Stimulated activated CD8-positive, alpha-beta memory T cell treated with anti-CD3 and anti-CD28 coated beads, Interleukin-4, amount 100 ng/mL, for 1 hour (primary cell): ENCODE measurements at places on chromosomes 3 and 15.

DNA sequence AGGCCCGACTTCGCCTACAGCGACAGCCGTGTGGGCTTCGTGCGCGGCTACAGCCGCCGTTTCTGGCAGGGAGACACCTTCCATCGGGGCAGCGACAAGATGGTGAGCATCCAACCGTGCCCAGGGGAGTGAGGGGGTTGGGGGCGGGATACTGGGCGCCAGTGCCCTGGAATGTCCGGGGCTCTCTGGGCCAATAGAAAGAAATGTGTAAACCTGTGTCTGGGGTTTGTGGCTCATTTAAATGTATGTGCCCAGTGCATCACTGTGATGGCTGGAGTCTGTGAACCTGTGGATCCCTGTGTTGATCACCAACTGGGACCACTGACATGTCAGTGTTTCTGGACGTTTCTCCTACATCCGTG lies 423 bp downstream of the CHAC1 start:
- no peak for DNase-seq

DNA sequence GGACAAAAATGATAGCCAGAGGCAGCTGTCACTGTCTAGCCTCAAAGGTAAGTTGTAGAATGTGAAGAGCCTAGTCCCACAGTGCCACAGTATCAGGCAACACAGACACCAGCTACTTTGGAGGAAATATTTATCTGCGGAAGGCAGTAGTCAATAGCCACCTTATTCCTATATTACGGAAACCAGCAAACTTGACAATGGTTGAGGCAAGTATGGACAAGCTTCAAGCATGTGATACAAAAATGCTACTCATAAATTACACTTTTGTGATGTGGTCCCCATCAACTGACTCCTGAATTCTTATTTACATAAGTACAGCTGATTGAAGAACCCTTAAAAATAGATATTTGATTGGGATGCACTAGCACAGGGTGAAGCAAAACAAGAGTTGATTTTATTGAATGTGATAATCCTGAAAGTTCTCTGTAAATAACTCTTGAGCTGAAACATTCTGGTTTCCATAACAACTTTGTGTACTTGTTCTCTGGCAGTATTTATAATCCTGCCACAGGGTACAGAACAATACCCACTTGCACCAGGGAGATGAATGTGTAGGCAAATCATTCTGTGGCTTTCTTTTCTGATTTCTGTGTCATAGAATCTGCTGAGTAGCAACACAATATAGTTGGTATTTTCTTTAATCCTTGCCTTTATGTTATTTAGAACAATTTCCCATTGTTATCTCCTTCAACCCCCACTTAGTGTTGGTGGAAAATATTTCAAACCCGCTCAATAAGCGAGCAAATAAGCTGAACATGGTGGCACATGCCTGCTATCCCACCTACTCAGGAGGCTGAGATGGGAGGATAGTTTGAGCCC lies at the start of gene ANKUB1:
TSS of gene ANKUB1 (minus strand) at position 103 of the 819 bp plus-strand sequence. CDS start 188 bp downstream, outside the sequence.
- DNase-seq: no peak

- no peak for DNase-seq
Measured at GRCh38 chr15:69997161-69997485, 100.6 kb downstream of the TLE3 start.

GRCh38 chr15:45343258-45343860 lies 35.0 kb downstream of the GATM start:
- DNase-seq: no peak

DNA sequence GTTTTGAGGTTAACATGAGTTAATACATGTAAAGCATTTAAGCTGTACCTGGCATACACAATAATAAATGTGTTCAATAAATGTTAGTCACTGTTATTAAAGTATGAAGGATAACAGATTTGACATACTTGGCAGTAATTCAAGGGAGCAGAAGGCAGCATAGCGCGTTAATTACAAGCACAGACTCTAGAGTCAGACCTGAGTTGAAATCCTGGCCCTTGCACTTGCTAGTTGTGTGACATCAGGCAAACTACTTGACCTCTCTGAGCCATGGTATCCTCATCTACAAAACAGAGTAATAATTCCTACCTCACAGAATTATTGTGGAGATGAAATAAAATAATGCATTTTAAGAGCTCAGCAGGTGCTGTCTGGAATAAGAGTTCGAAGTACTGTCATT lies 5.4 kb downstream of the IFT122 start:
- DNase-seq: no peak

GRCh38 chr15:35306361-35306981 lies 221.4 kb upstream of the NANOGP8 start:
- no peak for DNase-seq

GRCh38 chr3:60669636-60670035 lies 581.6 kb downstream of the FHIT start:
- no peak for DNase-seq

- DNase-seq: no peak
Measured at GRCh38 chr3:79521221-79521848, 246.5 kb downstream of the ROBO1 start.

- DNase-seq: no peak
Measured at GRCh38 chr3:75906555-75907112, 121.3 kb upstream of the ZNF717 start.

- no peak for DNase-seq
Measured at GRCh38 chr3:157444797-157445184, 8.1 kb downstream of the PTX3 start.

DNA sequence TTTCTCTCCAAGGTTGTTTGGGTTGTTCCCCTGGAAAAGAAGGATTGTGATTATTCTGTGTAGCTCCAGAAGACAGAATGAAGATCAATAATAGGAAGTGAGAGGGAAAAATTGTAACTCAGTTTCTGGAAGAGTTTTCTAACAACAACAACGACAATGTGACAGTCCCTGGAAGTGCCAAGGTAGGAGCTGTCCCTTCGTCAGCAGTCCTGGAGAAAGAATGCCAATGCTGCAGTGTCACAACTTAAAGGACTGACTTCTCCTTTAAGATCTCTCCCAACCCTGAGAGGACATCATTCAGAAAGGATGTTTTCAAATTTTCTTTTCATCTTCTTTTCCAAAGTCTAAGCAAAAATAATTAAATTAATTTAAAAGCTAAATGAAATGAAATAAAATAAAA lies 136.4 kb upstream of the GAP43 start:
- DNase-seq: no peak

DNA sequence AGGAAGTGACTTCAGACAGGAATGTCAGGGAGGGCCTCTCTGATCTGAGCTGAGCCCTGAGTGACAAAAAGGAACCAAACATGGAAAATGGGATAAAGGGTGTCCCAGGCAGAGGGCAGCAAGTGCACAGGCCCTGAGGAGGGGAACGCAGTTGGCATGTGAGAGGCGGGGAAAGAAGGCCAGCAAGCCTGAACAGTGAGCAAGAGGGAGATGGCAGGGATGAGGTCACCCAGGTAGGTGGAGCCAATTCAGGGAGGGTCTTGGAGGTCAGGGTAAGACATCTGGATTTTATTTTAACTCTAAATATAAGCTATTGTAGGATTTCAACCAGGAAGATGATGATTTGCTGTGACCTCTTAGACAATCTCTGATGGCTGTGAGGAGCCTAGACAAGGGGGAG lies 167.7 kb downstream of the LRTM1 start:
- no peak for DNase-seq

DNA sequence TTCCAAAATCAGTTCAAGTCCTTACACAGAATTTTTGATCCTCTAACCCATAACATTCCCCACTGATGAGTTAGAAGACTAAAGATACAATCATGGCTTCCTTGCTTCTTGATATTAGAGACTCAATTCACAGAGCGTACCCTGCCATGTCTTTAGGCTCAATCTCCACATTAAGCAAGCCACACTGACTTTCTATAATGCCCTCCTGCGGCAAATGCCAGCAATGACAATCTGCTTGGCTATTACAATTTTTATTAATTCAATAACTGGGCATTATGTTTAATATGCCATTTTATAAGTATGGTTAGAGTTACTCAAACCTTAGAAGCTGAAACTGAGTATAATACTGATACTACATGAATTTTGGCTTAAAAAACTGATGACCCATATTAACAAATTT lies 479.7 kb upstream of the NR2F2 start:
- no peak for DNase-seq

DNA sequence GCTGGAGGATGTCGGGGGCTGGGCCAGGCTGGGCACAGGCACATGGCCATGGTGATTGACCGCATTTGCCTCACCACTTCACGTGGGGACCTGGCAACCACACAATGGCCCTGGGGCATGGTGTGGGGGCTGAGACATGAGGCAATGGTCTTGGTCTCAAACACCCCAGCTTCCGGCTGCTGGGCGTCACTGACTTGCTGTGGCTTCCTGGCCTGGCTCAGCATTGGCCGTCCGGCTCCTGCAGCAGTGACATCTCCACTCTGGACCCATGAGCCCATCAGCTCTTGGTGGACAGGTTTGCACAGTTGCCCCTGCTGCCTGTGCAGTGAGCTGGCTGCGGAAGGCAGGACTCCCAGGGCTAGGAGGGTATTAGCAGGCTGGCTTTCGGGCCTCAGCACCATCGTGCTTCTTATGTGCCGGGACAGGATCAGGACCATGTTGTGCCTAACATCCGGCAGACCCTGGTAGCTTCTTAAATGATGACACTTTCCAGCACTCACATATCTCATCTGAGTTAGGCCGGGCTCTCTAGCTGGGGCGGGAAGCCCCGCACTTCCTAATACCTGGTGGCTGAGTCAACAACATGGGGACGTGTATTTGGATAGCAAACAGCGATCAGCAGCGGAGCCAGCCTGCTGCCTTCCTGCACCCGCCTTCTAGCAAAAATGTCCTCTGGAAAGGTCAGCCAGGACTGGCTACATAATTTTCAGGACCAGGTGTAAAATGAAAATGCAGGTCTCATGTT lies 34.1 kb downstream of the ZNF710 start:
- DNase-seq: no peak

DNA sequence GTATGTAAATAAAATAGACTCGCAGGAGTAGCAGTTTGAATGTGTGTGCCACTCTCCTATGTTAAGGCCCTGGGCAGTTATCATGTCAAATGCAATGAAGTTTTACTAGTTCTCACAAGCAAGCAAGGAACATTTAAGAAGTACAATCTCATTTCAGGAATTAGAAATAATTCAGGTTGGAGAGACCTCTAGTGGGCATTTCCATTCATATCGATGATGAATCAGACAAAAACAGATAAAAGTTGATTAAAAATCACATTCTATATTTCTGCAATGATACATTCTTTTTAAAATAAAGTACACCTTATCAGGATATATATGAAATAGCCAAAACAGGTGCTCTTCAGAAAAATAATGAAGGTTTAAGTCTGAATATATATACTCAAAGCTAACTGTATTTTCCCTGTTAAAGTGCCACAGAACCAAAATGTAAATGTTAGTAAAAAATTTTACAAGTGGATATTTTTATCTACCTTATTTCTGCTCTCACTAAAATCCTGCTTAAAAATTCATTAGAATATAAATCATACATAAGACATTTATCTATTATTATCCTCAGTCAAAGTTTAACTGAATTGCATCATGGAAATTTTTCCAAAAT lies 492.4 kb upstream of the FRG2C start:
- DNase-seq: no peak

GRCh38 chr3:13278783-13279531 lies 141.2 kb downstream of the NUP210 start:
- DNase-seq: no peak

GRCh38 chr15:57758560-57758959 lies 52.0 kb downstream of the POLR2M start:
- DNase-seq: no peak

DNA sequence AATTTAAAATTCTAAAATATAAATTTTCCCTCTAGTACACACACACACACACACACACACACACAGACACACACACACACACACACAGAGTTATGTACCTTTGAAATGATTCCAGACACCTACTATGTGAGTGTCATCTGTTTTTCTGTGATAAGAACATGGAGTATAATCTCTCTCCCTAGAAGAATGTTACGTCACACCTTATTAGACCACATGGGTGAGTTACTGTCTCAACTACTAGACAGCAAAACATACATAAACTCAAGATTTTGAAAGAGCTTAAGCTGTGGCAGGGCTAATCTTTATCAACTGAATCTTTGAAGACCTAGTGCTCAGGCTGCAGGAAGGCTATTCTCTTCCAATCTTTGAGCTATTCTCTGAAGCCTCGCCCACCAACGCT lies 385.9 kb upstream of the BCHE start:
- DNase-seq: no peak

DNA sequence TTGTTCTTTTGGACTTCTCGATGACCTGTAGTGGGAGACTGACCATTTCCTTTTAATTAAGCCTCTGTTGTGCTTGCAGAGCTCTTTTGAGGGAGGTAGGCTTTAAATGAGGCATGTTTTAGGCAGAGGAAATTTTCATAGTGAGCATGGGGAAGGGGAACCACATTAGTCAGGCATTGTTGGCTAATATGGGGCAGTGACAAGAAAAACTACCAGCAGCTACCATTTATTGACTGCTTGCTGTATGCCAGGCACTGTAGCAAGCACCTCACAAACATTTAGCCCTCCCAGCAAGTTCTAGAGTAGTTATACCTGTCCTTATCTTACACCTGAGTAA lies 10.9 kb downstream of the ATG7 start:
- no peak for DNase-seq

GRCh38 chr3:171875923-171876412 lies 32.8 kb downstream of the TMEM212 start:
- DNase-seq: no peak

DNA sequence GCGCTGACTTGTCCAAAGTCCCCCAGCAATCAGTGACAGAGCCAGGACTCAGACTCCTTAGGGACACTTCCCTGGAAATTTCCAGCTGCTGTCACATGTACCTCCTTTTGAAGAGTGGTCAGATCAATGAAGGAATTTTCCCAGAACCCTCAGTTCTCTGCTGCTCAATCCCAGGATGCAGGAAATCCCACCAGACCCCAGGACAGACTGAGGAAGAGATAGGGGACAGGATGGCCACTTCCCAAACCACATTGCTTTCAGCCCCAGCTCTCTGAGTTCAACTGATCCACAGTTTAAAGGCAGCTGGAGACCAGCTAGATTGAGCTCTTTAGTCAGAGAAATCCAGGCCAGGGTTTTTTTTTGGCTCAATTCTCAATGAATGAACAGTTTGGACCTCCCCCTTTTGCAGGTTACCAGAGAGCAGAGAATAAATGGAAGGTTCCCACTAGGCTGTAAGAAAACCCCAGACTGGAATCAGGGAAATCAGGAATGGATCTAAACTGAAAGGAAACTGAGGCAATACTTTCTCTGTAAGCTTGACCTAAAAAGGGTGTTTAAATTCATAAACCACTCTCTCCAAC lies 1.5 kb downstream of the CYP1A1 start:
- DNase-seq: no peak

GRCh38 chr3:36679384-36680200 lies 84.8 kb downstream of the DCLK3 start:
- no peak for DNase-seq

- no peak for DNase-seq
Measured at GRCh38 chr3:139202226-139202958, 141.4 kb upstream of the MRPS22 start.

GRCh38 chr15:79308874-79309273 lies 2.0 kb upstream of the TMED3 start:
- no peak for DNase-seq

GRCh38 chr15:64314456-64314855 lies 41.5 kb downstream of the CSNK1G1 start:
- DNase-seq: no peak

GRCh38 chr3:44950275-44950734 lies 25.7 kb downstream of the ZDHHC3 start:
- DNase-seq: no peak

- DNase-seq: peak; percentile 55
Measured at GRCh38 chr3:196317687-196318467, at the start of gene DYNLT2B. DYNLT2B (minus strand) TSS chr3:196318240; CDS start chr3:196318152, 88 bp downstream.
